ENCODE measurements at places on chromosomes 2 and 18.

DNA sequence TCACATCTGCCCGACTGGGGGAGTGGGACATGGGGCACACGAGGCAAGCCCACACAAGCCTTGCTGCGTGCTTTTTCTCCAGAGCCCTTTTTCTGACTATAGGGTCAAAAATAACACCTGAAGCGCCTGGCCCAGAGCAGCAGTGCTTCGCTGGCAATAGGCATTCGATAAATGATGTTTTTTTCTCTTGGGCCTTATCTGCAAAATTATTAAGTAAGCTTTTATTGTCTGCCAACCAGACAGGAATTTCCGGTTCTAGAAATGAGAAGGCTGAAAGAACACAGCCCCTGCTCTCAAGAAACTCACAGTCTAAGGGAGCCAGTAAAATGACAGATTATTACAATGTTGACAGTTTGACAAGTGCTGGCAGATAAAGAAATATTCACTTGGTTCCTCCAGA, 2.7 kb upstream of the TMBIM1 start:
- DNase-seq: no peak

- no peak for DNase-seq
Measured at GRCh38 chr2:128269990-128270671, 48.5 kb downstream of the HS6ST1 start.

- DNase-seq: no peak
Measured at GRCh38 chr18:73737990-73738389, 409.6 kb downstream of the FBXO15 start.

GRCh38 chr2:215536510-215536909, 100.6 kb upstream of the FN1 start:
- no peak for DNase-seq

DNA sequence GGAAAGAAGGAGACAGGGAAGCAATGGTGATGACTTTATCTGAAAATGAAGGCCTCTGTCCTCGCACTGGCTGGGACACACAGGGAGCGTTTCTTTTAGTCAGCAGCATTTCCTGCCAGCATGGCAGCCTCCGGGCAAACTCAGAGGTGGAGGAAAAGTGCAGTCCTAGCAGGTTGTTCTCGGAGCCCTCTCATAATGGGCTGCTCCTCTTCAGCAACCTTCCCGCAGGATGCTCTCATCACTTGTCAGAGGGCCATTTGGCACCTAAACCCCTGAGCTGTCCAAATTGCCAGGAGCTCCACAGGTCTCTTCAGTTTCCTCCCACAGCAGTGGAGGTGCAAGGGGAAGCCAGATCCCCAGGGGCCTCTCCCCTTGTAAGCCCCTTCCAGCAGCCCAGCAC, 6.2 kb downstream of the STK39 start:
- DNase-seq: no peak

DNA sequence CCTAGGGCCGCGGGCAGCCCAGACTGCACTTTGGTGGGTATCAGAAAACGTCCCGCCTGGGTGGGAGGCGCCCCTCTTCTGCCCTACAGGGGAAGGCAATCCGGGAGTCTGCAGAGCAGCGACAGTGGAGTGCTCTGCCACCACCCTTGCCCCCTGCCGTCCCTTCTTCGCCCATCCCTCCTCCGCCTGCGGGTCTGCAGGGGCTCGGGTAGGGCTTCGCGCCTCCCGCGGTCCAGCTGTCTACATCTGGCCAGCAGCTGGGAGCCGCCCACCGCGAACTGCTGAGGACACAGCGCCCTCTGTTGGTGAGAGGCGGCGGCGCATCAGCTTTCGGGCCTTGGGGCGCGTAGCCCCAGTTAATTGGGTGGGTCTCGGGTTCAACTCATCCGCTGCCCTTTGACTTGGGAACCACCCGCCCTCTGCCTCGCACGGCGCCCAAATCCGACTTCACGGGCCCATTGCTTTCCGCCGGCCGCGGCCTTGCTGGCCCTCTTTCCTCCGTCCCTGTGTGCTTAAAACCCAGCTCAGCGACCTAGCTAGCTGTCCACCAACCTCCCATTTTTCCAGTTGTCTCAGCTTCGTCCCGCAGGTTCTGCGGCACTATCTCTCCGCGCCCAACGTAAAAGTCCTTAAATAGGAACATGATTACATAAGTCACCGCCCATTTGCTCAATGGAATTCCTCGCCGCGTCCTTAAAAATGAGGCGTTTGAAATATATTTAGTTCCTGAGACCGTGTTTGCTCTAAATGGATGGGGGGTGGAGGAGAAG, 17.6 kb downstream of the WNT10A start:
- DNase-seq: peak; percentile 79

GRCh38 chr2:69916106-69916505, 1.2 kb downstream of the MXD1 start:
- no peak for DNase-seq

DNA sequence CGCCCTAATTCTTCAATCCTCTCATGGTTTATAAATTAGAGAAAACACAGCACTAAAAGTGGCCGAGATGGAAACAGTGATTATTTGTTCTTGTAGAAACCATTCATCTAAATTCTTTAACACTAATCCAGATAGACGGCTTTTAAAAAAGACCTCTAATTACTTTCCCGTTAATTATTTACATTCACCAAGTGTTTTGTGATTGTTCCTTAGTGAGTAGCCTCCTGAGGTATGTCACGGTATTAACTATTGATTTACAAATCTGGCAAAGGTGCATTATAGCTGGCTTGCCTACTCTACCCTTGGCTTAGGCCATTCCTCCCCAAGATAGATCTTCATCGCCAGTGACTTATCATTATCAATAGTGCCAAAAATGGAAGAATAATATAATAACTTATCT, 436.4 kb upstream of the ST6GAL2 start:
- DNase-seq: no peak

- no peak for DNase-seq
Measured at GRCh38 chr2:17232776-17233556, 285.3 kb downstream of the RAD51AP2 start.

DNA sequence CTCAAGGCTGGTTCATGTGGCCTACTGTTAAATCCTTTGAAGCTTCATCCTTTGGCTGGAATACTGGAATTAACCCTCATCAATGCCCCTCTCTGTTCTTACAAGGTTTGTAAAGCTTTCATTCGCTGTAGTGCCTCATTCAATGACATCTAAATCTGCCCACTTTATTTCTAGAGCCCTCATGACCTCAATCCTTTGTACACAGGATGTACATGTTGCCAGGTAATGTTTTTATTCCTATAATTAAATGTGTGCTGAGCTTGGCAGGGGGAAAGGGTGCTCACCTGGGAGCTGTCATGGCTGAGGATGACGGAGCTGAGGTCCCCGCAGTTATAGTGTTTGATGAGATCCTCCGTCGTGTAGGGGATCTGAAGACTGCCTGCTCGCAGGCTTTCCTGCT, 39.3 kb downstream of the TRABD2A start:
- no peak for DNase-seq

DNA sequence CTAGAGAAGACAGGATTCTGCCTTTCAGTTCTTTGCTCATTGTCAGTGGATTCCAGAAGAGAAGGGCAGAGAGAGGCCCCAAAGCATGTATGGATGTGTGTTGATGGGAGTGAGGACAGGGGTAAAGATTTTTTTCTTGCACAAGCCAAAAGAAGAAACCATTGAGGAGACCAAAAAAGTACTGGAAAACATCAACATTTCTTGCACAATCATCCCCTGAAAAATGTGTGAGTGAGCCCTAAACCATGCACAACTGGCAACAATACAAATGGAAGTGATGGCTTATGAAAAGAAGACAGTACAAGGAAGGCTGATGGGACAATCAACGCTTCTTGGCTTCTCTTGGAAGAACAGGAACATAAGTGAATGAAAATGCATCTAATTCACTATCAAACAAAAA, 5.6 kb upstream of the SMAD7 start:
- DNase-seq: no peak

DNA sequence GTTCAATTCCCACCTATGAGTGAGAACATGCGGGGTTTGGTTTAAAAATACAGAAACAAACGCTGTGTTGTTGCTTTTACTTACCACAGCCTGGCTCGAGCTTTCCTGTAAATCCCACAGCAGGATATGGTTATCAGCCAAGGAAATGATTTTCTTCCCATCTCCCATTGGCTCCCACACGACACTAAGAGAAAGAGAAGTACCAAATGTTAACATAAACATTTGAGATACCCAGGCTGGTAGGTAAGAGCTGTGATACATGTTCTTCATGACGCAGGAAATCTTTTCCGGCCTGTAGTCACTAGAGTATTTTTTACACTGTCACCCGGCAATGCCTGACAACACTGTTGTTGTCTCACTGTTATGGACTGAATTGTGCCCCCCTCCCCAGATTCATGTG, 163.6 kb downstream of the EIPR1 start:
- no peak for DNase-seq
